ENCODE measurements at places on chromosomes 5 and 9. TPM values are rescaled to one million over a fixed set of nuclear protein-coding genes. Genes with fewer than 3 reads are reported as not detected.

DNA sequence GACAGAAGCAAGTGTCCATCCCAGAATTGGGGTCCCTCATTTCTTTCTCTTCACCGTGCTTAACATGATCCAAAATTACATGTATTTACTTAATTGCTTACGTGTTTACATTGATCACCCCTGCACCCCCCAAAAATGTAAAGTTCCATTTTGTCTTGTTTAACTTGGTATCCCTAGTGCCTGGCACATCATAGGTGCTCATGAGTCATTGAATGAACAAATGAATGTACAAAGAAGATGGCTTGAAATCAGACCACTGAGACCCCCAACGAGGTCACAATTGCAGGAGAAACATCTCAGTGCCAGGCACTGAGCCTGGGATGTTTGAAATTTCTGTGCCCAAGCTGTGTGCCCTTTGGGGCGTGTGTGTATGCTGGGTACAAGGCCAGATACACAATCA lies 45.2 kb upstream of the NDFIP1 start:
- no peak for DNase-seq

DNA sequence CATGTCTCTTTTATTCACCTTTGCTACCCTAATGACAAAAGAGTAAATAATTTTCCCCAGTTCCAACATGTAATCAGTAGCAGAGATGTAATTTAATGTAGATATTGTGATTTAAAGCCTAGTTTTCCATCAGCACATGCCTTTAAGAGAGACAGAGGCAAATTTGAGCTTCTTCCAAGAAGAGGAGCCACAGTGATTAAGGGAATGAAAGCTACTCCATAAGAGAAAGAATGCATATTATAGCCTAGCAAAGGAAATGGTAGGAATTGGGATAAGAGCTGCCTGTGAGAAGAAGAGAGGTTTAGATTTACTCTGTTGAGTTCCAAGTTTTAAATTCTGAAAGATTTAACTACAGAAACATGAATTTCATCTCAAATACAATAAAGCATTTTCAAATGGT lies 591.0 kb upstream of the DMAC1 start:
- peak; percentile 62 for DNase-seq

- DNase-seq = no peak
Measured at GRCh38 chr5:77209495-77210090, 887 bp upstream of the PDE8B start.

DNA sequence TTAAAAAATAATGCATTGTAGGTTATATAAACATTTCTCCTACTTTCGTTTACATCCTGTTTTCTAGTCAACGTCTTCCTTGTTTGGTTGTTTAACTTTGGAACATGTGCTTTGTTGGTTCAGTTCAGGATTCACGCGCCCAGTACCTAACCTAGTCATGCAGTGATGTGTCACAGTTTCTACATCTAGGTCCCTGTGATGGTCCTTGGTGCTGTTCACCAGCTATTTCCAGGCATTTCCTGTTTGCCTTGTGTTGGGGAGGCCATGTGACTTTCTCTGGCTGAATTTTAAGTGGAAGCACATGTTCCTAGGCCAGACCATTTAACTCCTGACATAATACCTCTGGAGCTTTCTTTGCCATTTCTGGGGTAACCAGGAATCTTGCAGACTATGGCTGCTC lies 292.3 kb downstream of the SMARCA2 start:
- no peak for DNase-seq

DNA sequence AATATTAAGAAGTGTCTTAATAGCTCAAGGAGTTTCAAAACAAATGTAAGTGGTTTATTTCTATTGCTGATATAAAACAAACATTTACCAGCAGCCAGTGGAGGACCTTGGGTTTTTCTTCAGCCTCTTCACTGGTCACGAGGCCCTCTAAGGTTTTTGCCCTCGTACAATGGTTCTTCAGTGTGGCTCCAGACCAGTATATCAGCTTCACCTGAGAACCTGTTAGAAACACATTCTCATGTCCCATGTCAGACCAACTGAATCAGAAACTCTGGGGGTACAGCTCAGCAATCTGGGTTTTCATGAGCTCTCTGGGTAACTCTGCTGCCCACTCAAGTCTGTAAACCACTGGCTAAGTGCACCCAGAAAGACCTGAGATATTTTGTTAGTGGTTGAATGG lies 12.9 kb downstream of the WWC1 start:
- DNase-seq = no peak

DNA sequence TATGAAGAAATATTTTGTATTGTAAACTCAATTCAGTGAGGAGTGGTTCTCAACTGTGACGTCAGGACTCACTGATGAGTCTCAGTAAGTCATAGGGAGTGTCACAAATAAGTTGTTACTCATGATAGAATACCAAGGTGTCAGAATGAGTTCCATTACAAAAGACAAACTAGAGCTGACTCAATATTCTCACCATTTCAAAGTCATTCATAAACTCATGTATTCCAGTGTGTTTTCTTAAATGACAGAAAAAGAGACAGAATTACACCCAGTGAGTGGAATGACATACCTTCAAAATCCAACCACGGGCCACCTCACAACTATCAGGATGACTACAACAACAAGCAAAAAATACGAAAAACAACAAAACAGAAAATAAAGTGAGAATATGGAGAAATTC lies 321.5 kb downstream of the ENC1 start:
- no peak for DNase-seq

DNA sequence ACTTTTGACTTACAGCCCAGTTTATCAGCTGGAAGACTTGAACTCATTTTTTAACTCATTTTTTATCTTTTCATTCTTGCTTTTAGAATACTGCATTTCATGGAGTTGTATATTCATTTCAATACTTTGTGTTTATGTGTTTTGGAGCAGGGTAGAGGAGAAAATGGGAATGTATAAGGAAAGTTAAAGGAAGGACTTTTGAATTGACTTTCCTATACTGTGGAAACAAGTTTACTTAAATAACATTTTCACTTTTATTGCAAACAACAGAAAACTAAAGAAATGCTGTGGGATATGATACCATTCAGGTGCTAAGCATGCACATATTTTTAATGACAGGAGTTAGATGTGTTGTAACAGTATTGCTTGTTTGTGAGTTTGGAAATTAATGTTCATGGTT lies 11.7 kb downstream of the NIPBL start:
- DNase-seq = no peak

DNA sequence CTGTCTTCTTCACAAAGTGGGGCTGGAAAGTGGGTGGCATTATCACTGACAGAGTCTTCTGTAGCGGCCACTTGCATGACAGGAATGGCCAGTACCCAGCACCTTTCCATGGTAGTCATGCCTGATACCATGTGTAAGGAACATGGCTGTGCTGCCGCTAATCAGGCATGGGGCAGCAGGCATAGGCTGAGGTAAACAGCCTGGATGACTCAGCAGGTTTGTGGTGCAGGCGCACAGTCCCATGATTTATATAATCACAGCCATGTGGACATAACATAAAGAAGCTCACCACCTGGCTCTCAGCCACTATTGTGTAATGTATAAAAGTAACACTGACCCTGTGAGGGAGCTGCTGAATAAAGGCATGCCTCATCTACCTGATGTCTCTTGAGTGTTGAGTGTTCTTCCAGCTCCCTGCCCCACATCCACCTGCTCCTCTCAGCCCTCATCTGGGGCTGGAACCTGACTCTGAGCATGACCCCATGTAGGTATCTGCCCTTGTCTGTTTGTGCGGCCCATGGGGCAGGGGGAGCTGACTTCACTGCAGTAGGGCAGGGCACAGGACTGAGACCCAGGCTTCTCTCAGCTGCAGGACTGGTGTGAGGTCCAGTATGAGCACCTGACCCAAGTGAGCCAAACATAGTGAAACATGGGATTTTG lies 13.2 kb upstream of the ICE1 start:
- no peak for DNase-seq

- DNase-seq = no peak
Measured at GRCh38 chr9:121821326-121821725, 169.9 kb downstream of the DAB2IP start.

DNA sequence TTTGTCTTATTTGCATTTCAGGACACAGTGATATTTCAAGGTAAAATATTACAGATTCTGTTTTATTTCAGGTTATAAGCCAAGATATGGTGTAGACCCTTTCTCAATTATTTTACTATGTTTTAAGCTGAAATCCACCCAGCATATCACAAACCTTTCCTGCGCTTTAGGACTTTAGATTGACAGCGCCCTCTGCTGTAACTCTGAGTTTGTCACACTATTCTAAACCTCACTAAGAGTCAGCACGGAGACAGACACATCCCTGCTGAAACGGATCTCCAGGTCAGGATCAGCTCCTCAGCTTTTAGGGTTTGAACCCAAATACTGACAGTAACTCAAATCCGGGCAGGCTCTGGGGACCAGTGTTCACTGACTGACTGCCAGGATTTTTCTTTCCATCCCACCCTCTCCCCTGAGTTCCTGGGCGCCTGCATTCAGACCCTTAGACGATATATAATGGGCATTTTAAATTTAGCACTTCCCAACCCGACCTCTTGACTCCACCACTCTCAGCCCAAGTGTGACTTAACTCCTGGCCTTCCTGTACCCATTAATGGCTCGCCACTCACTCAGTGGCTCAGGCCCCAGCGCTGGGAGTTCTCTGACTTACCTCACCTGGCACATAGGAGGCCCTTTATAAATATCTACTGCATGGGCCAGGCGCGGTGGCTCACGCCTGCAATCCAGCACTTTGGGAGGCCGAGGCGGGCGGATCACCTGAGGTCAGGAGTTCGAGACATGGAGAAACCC lies 33.5 kb downstream of the TLX3 start:
- peak; percentile 63 for DNase-seq

DNA sequence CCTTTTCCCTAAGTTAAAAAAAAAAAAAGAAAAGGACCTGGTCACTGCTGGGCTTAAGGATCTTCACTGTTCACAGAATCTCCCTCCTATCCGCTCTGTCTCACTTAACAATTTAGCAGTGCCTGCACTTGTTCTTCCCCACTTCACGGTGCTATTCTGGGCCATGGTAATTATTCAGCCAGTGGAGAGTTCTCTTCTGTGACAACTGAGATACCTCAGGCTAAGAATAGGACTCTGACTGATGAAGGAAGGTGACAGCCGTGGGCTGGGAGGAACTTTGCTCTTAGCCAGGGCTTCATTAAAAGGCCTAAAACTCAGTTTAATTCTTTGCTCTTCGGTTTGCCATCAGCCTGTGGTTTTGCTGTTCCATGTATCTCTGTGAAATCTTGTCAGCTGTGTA lies 51.9 kb upstream of the ENTREP1 start:
- DNase-seq = no peak

GRCh38 chr5:178086266-178086665 lies 27.1 kb upstream of the N4BP3 start:
- no peak for DNase-seq

DNA sequence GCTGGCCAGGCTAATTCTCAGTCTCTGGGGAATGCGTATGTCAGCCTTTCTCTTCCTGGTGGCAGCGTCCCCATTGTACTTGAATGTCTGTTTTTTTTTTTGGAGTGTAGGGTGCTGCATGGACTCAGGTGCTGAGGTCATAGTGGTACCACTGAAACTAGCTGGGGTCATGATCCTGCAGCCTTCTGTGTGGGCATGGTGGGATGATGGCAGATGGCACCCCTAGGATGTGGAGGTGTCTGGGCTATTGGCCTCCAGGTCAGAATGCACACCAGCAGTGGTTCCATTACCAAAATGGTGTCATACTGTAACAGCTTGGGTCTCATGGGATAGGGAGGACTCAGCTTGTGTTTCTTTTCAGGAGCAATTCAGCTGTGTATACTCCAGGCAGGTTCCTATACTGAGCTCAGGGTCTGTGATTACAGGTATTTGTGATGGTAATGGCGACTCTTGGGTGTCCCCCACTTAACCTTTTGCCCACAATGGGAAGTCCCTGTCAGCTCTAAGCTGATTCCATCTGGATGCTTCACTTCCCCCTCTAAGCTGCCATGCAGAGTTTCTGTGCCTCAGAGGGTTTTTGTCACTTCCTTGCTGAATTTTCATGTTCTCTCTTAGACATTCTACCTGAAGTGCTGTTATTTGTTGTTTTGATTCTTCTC lies 17.9 kb downstream of the HSD17B4 start:
- no peak for DNase-seq

GRCh38 chr5:68229416-68229815 lies 13.9 kb downstream of the PIK3R1 start:
- no peak for DNase-seq

DNA sequence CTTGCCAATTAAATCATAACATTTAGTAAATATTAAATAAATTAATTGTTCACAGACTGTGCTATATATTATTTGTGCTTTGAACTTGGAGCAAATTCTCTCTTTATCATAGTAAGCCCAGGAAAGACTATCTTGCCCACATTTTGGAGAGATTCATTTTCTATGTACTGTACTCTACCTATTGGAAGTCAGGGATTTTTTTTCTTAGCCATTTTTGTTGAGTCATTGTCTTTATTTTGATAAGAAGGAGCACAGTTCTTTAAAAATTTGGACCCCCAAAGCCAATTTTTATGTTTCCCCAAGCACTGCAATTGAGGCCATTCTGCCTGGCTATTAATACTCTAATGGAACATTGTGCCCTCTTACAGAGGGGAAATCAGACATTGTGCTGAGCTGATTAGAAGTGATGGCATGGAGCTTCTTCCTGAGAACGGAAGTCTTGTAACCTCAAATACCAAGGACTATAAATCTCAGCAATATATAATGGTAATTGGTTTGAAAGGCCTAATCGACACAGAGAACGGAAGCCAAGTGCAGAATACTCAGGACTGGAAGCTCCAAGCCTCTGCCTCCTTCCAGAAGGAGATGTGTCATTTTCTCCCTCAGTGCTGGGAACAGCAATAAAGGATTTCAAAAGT lies 188.8 kb upstream of the PAPPA start:
- no peak for DNase-seq

- no peak for DNase-seq
Measured at GRCh38 chr9:123562844-123563346, 206.9 kb downstream of the CRB2 start.

GRCh38 chr9:114894609-114895433 lies 35.6 kb downstream of the TNFSF8 start:
- peak; percentile 81 for DNase-seq

GRCh38 chr5:177335701-177336065 lies 15.8 kb downstream of the LMAN2 start:
- DNase-seq = no peak

GRCh38 chr9:98709968-98710965 lies 1.5 kb upstream of the GABBR2 start:
- DNase-seq = peak; percentile 54

GRCh38 chr9:94912700-94913249 lies 186.3 kb downstream of the AOPEP start:
- no peak for DNase-seq

DNA sequence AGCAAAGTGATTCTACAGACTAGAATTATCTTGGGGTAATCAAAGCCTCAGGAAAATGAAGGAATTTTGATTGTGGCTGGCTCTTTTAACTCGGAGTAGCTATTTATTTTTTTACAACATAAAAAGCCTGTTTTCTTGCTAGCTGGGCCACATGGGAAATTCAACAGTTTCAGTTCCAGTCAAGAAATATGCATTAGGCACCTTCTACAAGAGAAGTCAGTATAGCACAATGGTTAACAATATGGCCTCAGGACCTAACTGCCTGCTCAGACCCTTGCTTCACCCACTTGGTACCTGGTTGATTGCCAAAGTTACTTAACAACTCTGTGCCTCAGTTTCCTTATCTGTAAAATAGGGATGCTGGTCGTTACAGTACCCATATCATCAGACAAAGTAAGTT lies 586.2 kb downstream of the ZNF608 start:
- no peak for DNase-seq

GRCh38 chr5:78540335-78541085 lies 108.1 kb downstream of the LHFPL2 start:
- DNase-seq = peak; percentile 42

GRCh38 chr9:109048822-109049221 lies 35.5 kb upstream of the CTNNAL1 start:
- no peak for DNase-seq

PLAA gene
- total RNA-seq = 27.0 TPM

SPATA31A3 gene
- 2.2 TPM for total RNA-seq

NR5A1 gene
- not detected for total RNA-seq

SLC34A3 gene
- not detected for total RNA-seq

MSX2 gene
- total RNA-seq = 8.2 TPM

SH3TC2 gene
- 5.8 TPM for total RNA-seq

All from umbilical cord (tissue), 2 donors.